ENCODE measurements at places on chromosomes 2 and 18. TPM values are rescaled to one million over a fixed set of nuclear protein-coding genes. Genes with fewer than 3 reads are reported as not detected.

- DNase-seq, result no peak
Measured at GRCh38 chr2:200863782-200864175, 679 bp downstream of the CLK1 start.

GRCh38 chr2:67565761-67566160 is 168.6 kb downstream of the ETAA1 start:
- DNase-seq, result no peak

DNA sequence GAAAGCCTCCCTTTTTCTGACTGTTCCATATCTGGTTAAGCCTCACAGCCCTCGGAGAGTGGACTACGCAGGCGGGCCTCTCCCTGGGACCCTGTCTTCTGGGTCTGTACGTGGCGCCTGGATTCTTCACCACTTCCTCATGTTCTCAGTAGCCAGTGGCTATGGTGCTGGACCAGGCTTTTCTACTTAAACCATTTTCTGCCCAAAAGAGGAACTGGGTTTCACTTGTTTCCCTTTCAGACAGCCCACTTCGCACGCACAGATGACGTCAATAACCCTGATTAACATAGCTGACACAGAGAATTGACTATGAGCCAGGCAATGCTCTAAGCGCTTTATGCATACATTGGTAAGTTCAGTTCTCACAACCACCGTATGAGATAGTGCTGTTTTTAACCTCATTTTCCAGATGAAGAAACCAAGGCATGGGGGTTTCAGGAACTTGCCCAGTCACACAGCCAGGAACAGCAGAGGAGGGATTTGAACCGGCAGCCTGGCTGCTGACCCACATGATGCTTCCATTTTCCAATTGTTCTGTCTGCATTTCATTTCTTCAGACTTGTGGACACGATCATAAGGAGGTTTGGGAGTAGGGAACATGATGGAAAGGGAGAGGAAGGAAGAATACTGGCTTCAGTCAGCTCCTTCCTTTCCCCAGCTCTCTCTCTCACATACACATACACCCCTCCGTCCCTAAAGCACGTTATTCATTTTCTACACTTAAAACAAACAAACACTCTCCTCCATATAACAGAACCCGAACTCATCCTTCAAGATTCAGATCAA is 41.7 kb downstream of the MYOM1 start:
- no peak for DNase-seq

- no peak for DNase-seq
Measured at GRCh38 chr2:6917071-6917760, at the start of gene RNF144A. Gene RNF144A (plus strand): TSS chr2:6917412. CDS start chr2:6996927, 79,515 bp downstream.

DNA sequence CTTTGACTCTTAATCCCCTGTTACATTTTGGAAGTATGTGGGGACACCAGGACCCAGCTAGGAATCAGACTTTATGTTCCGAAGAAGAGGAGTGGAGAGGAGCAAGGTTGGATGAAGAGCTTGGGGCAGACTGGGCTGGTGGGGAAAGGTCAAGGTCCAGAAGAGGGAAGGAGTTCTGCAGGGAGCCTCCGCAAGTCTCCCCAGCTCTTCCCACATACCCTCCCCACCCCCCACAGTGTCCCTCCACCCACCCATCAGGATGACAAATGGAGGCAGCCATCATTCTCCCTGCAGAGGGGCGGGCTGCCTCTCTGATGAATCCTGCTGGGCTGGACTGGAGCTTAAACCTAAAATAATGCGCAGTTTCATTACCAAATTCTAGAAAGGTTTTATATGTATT is 77.2 kb downstream of the ACKR3 start:
- no peak for DNase-seq

GRCh38 chr18:66587430-66587829 is 16.5 kb downstream of the CDH19 start:
- DNase-seq, result no peak

DNA sequence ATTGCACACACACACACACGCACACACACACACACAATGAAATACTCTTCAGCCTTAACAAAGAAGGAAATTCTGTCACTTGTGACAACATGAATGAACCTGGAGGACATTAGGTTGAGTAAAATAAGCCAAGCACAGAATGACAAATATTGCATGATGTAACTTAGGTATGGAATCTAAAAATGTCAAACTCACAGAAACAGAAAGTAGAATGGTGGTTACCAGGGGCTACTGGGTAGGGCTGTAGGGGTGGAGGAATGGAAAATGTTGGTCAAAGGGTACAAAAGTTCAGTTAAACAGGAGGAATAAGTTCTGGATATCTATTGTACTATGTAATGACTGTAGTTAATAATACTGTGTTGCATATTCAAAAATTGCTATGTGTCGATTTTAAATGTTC is 29.5 kb downstream of the SCN2A start:
- DNase-seq, result no peak

ZNF385B gene
- polyA plus RNA-seq, result 13.4 TPM

COPS9 gene
- polyA plus RNA-seq, result 73.1 TPM

GALNT3 gene
- 22.7 TPM for polyA plus RNA-seq

Data from left renal pelvis (tissue), 4 donors.